T47D (cell line): ENCODE measurements at places on chromosomes 6 and 20.

DNA sequence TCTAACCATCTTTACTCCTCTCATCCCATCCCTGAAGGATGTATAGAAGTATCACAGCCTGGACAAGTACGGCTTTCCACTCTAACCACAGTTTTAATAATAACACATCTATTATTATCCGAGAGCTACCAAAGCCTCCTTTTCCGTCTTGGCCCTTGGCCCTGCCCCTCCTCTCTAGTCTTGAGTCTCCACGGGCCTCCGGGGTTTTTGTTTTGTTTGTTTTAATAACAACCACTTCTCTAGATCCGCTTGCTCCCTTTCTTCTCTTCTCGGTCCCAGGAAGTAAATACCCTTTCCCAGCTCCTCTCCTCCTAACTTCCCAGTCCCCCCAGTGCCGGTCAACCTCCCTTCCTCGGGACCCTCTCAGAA lies 661 bp downstream of the LCA5 start:
- peak; percentile 8 for DNase-seq

DNA sequence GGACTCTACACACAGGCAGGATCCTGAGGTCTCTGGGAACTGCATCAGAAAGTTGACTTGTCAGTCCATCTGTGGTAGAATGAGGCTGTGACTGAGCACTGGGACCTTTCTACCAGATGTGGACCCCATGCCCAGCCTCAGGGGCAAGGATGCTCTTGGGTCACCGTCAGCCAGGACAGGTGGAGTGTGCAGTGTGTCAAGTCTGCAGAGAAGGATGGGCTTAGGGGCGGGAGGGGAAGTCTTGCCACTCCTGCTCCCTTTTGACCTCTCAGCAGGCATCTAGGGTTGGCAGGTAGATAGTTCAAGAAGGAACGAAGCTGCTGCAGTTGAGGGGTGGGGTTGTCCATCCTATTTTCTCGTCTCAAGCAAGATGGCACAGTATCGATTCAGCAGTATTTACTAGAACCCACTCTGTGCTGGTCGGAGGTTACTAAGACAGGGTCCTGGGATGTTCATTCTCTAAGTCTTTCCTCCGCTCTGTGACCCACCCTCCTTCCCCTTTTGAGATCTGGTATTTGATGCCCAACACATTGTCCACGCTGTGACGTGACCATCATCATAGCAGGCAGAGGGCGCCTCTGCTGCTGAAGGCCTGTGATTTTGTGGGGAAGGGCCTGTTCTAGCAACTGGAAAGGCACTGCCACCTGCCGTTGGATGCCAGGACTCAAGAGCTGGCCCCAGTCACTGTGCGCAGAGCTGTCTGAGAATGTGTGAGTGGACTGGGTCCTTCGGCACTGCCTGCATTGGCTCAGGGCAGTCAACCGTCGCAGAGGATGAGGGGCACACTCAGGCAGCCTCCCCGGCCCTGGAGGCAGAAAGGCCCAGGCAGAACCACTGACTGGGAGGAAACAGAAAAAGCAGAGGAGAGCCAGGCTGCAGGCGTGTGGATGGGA lies 23.2 kb downstream of the RBCK1 start:
- DNase-seq: peak; percentile 92

DNA sequence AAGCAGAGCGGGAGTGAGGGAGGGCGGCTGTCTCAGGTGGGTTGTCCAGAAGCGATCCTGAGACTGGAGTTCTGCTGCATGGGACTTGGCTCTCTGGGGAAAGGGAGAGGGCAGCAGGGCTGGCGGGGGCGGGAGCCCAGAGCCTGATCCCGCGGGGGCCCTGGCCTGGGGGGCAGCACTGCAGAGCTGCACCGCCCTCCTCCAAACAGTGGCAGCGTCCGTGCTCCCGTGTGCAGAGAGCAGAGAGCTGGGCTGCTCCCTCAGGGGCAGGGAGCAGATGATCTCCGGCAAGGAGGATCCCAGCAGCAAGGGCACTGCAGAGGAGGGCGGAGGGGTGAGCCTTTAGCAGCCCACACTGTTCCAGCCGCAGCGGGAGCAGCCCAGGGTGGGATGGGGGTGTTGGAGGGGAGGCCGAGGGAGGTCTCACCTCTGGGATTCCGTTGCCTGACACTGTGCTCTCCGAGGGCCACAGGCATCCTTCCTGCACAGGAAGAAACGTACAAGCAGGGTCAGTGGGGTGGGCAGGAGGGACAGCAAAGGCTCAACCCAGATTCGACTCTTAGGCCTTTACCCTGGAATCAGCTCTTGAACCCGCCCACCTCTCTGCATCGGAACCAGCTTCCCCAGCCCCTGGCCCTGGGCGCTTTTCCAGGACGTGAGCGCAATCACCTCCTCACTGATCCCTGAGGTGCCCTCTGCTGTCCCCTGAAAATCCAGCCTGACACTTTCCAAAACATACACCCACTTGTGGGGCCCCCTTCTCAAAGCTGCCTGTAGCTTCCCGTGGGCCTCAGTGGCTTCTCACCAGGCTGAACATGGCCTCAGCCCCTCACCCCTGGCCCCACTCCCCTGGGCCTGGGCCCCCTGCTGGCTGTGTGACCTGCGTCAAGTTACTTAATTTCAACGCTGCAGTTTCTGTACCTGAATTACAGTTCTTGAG lies 32.6 kb upstream of the ZBP1 start:
- no peak for DNase-seq

DNA sequence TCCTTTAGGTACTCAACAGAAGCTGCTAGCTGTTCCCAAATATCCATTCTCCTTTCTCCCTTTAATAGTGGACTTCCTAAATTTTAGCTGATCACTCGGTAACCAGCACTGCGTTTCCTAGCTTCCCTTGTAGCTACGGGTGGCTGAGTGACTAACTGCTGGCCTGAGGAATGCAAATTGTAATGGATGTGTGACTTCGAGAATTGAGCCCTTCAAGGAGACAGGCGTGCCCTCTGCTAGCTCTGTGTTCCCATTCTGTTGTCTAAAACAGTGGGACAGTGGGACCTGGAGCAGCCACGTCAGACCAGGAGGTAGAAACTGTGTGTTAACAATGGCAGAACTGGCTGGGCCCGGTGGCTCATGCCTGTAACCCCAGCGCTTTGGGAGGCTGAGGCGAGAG lies 56.5 kb downstream of the SCML4 start:
- no peak for DNase-seq

DNA sequence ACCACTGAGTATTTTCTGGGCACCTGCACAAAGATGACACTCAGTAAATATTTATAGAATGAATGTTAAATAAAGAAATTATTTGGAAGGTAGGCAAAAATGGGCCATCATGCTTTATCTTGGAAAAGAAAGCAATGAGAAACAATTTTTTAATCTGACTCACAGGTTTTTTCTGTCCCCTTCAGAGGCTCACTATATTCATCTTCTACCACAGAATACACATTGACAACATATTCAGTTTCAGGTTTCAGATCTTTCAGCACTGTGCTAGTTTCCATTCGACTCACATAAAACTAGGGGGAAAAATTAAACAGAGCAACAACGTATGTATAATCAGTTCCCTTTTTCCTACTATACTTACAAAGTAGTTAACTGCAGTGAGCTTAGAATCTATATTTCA lies 58.3 kb downstream of the COL12A1 start:
- no peak for DNase-seq

- no peak for DNase-seq
These were observed 48.3 kb downstream of the ECT2L start for GRCh38 chr6:138844192-138844591.

GRCh38 chr6:155510879-155511278 lies 55.2 kb upstream of the NOX3 start:
- DNase-seq: no peak

DNA sequence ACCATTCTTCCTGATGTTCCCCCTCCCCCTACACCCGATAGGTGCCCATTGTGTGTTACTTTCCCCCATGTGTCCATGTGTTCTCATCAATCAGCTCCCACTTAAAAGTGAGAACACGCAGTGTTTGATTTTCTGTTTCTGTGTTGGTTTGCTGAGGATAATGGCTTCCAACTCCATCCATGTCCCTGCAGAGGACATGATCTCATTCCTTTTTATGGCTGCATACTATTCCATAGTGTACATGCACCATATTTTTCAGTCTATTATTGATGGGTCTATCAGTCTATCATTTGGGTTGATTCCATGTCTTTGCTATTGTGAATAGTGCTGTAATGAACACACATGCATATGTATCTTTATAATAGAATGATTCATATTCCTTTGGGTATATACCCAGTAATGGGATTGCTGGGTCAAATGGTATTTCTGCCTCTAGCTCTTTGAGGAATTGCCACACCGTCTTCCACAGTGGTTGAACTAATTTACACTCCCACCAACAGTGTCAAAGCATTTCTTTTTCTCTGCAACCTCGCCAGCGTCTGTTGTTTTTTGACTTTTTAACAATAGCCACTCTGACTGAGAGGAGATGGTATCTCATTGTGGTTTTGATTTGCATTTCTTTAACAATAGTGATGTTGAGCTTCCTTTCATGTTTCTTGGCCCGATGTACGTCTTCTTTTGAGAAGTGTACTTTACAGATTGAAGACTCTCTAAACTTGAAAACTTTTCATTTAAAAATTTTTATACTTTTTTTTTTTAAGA lies 41.0 kb upstream of the GCNT2 start:
- DNase-seq: peak; percentile 14

DNA sequence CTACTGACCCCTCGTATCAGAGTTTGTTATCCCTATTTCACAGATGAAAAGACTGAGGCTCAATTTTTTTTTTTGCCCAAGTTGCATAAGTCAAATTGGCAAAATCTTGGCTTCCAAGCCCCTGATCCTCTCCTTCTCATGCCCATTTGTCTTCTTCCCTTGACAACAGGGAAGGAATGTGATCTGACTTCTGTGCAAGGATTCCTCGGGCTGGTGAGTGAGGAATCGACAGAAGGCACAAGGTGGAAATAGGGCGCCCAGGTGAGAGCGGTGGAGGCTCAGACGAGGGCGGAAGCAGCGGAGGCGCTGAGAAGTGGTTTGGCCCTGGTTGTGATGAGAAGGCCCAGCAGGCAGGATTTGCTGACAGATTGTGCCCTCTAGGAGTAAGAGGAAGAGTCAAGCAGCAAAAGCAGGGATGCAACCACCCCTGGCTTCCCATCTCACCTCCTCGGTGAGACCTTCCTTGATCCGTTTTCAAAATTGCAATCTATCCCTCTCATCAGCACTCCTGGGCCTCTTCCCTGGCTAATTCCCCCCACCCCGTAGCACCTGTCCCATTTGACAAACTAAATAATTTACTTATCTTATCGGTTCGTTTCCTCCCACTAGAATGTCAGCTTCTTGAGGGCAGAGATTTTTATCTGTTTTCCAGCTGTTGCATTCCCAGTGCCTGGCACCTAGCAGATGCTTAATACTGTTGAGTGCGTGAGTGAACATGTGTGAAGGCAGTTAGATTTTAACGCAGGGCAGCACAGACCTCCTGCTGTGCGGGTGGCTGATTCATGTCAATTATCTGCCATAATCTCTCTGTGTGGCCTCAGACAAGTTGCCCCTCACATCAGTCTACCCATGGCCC lies 3.7 kb upstream of the SIRPA start:
- DNase-seq: no peak

DNA sequence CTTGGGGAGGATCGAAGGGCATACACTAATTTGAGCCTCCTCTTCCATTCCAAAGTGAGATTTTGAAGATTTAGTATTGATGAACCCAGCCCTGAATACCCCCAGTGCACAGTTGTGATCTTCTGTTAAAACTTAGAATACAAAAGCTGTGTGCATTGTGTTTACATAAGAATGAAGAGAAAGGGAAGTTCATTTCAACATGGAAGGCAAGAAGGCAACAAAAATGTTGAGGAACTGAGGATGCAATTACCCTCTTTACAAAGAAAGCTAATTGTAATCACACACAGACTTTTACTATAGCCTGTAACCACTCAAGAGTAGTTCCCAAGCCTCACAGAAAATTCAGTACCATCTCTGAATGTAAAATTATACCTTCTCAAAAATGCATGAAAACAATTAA lies 49.3 kb downstream of the GFOD1 start:
- no peak for DNase-seq

DNA sequence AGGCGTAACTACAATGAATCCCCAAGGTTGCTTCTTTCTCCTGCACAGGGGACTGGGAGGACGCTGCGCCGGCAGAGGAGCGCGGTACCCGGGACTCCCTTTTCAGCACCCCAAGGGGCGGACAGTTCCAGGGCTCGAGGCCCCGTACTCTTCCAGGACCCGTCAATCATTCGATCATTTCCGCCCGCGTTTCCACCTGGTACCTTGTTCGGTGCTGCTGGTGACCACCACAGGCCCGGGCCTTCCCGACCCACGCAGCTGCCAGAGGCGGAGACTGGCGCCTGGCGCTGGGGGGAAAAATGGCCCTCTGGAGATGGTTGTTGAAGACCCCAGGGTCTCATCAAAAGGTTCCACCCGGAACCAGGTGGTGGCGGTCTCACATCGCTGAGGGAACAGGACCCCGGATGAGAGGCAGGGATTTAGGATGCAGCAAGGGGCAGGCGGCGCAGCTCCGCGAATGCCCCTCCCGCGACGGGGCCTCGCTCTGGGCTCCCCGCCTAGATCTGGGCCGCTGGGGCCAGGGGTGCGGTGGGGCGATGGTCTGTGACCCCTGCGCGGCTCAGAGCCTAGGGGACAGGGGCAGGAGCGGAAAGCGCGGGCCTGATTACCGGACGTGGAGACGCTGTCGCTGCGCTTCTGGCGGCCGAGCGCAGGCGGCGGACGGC lies 744 bp downstream of the VSX1 start:
- DNase-seq: peak; percentile 24

DNA sequence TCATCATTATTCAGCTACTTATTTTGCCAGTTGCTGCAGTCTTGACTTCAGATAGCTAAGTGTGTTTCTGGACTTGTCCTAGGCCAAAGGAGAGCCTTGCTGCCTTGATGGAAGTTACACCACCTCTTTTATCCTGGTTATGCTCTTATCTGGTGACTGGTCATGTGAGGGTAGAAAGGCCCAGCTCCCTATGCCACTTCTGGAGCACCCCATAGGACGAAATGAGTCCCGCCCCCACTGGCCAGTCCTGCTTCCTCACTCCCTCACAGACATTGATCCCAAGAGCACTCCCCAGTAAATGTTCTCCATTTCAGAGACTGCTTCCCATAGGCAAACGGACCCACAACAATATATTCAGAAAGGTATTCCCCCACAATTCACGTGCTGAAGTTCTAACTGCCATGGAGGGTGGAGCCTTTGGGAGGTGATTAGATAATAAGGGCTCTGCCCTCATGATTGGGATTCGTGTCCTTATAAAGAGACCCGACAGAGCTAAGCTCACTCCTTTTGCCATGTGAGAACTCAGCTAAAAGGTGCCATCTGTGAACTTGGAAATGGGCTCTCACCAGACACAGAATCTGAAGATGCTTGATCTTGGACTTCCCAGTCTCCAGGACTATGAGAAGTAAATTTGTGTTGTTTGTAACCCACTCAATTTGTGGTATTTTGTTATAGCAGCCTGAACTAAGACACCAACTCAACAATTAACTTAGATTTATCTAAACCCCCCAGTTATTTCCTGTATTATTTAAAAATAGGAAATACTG lies 21.5 kb upstream of the ELOVL2 start:
- no peak for DNase-seq

DNA sequence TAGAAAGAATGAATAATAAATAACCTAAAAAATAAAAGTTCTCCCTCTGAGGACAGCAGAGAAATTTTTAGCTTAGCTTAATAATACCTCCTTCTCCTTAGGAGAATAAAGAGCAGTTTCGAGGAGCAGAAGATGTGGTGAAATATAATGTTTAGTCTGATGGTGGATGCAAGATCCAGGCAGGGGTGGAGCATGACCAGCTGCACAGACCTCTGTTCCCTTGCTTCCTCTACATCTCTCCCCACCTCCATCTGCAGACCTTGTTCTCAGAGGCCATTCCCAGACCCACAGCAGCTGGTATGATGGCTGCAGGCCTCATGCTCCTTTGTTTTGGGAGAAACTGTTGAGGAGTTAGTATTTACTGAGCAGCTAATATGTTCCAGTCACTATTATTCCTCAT lies 1.5 kb downstream of the BTN3A2 start:
- no peak for DNase-seq
